AG10803 (cell line): ENCODE measurements at places on chromosomes 3 and 15.

DNA sequence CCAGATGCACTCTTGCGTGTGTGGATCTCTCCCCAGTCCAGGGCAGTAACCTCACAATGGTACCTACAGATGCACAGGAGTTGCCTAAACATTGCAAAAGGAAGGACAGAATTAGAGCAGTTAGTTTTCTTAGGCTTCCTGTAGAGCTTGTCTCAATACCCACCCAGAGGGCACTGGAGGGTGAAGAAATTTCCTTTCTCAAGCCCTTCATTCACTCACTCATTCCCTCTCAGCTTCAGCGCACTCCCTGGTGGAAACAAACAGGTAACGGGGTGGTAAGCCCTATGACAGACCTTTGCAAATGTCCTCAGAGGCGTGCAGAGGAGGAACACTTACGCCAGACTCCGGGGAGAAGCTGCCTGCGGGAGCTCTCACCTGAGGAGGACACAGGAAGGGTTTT lies 267.4 kb upstream of the HES1 start:
- DNase-seq = no peak

GRCh38 chr3:50192689-50193141 lies 1.3 kb downstream of the GNAT1 start:
- DNase-seq = peak; percentile 30

DNA sequence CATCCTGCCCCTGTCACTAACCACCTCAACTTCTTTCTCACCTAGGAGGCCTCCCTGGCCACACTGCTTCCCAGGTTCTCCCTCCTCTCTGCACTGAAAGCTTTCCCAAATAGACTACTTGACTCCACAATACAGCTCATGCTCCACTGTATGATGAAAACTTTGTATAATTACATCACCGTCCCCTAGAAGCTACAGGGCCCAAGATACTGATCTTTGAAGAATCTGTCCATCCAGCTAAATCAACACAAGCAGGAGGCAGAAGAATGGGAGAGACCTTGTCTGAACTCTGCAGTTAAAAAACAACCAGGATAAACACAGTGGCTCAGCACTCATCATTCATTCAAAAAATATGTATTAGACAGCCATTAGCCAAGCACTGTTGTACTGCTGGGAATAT lies 26.4 kb upstream of the RPS17 start:
- DNase-seq = peak; percentile 21

- DNase-seq = no peak
Measured at GRCh38 chr3:67898916-67899315, 244.5 kb upstream of the SUCLG2 start.

DNA sequence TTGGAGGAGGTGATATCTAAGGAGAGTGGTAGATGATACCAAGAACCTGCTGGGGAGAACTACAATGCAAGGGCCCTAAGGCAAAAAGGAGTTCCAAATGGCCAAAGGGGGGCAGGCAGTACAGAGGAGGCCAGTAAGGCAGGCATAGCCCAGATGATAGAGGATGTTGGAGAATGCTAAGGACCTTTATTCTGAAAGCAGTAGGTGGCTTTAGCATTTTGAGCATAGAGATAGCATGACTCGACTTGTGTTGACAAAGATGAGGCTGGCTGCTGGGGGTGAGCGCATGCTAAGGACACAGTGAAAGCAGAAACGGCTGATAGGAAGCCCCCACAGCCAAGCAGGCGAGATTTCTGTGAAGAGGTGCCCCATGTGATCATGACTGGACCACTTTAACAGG lies 419.3 kb downstream of the ERC2 start:
- DNase-seq = no peak

GRCh38 chr3:166445865-166446264 lies 608.6 kb upstream of the BCHE start:
- no peak for DNase-seq

DNA sequence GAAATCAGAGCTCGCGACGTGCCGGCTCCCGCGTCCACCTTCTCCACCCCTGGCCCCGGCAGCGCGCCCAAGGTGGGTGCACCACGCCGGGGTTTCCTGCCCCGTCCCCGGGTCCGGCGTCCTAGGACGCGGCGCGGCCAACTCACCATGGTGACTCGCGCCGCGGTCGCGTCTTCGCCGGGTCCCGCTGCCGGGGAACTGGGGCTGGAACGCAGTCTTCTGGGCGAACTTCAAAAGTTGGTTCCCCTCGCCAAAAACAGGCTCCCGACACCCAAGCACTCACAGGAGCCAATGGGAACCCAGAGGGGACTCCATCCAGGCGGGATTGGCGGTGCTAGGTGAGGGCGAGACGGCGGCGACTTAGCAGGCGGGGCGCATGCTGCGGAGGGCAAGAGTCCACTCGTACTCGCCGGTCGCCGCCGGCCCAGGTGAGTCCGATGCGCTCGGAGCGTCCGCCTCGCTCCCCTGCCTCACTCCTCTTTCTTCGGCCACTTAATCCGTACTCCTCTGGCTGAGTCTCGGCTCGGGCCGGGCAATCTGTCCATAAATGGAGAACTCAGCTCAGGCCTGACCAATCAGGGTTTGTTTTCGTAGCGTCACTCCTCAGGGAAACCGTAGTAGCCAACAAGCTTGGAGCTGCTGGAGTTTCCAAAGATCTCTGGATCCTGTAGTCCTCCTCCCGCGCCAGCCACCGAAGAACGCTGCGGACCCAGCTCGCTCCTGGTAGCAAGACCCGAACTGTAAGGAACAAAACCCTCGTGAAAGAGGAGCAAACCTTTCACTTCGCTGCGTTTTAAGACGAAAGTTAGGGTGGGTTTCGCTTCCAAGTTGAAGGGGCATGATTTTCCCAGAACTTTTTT lies at the start of gene MYO1E:
TSS of gene MYO1E (minus strand) at position 520 of the 860 bp plus-strand sequence. CDS start at position 149, 371 bp downstream.
- peak; percentile 96 for DNase-seq

DNA sequence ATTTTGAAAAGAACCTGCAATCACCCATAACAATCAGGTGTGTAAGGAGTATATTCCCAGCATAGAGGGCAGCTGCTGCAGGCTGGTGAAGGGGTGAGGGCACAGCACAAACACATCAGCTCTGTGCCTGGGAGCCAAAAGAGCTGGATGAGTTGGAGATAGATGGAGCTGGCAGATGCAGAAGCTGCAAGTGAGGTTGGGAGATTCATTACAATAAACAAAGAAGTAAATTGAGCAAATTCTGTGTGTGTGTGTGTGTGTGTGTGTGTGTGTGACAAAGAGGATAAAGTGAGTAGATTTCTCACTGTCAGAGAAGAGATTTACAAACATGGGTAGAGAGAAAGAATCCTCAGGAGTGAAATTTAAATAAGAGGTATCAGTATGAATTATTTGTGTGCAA lies 994.7 kb downstream of the EPHA3 start:
- no peak for DNase-seq

DNA sequence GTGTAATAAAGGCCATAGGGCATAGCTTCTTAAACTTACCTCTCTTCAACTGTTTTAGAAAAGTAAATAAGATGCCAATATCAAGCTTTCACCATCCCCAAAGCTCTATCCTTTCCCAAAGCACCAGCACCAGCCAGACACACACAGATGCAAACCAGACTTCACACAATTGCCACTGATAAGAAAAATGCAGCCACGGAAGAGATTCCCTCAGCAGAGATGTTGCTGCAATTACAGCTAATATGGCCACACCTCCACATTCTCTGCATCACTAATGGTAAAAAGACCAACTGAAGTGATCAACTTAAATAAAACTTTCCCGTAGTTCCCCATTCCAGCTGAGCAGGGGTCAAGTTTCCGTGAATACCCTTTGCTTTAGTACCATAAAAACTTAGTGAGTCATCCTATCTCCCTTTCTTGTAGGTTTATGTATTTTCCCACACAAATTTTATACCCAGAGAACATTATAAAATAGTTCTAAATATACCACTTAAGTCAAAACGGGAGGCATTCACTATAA lies 64.4 kb downstream of the SLC9A9 start:
- DNase-seq = no peak

DNA sequence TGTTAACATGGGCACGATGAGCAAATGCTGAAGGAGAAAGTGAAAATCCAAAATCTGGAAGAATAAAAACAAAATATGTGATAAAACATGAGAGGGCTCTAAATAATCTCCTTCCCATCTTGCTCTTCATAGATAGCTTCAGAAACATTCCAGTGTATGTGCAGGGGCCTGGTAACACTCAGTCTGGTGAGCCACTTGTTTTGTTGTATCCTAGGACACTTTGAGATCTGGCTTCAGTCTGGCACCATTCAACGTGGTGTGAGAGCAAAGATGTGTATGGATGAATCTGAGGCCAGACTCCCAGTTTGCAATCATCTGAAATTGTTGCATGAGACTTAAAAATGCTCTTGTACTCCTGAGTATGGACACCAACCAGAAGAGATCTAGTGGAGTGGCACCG lies 337.2 kb upstream of the ZNF385D start:
- DNase-seq = no peak

DNA sequence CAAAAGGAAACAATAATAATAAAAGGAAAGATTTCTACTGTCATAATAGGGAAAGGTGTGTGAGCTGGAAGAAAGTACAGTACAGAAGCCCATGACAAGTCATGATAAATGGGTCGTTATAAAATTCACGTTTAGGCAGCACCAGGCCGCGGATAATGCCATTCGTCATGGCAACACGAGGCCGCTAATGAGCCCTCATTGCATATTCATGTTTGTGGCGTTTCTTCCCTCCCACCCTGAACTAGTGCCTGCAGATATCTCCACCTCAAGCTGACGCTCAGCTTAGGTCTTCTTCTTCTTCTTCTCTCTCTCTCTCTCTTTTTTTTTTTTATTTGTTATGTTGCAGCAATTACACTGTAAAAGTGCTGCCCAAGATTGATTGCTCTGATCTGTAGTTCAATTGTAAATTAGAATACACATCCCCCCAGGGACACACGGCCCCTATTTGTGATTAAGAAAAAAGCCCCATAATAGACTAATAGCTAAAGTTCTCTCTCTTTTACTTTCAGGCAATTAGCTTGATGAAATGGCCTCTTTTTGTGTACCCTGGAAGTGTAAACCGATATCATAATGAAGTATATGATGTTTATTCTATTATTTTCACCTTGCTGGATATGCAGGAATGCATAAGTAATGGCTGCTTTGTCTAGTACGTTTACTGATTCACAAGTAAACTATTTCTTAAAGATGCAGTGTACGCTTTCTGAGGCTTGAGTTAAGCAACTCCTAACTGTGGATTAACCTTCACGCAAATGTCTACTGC lies 61.9 kb upstream of the NR2F2 start:
- DNase-seq = peak; percentile 42

DNA sequence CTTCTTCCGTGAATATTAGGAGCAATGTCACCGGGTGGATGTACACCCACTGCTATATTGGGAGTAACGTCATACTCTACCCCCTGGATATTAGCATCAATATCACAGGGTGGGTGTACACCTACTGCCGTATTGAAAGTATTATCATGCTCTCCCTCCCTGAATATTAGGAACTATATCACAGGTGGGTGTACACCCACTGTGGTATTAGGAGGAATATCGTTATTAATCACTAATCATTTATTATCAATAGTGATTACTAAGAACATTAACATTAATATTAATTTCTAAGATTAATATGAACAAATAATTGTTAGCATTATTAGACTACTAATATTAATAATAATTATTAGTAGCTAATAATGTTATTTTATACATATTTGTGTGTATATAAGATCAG lies 21.4 kb upstream of the BMF start:
- no peak for DNase-seq

DNA sequence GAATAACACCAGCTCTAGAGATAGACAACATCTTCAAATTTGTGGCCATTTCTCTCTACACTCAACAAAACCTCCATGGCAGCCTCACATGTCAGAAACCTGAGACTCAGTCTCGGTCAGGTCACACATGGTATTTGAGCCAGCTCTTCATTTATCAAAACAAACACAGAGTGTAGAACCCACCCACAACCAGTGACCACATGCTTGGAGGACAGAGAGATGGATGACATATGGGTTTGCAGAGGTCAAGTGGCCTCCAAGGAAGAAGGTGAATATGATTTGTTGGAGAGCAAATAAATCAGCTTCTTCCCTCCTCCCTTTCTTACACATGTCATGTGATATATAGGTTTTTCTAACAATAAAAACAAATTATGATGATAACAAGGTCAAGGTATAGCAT lies 278.1 kb upstream of the LRTM1 start:
- no peak for DNase-seq

DNA sequence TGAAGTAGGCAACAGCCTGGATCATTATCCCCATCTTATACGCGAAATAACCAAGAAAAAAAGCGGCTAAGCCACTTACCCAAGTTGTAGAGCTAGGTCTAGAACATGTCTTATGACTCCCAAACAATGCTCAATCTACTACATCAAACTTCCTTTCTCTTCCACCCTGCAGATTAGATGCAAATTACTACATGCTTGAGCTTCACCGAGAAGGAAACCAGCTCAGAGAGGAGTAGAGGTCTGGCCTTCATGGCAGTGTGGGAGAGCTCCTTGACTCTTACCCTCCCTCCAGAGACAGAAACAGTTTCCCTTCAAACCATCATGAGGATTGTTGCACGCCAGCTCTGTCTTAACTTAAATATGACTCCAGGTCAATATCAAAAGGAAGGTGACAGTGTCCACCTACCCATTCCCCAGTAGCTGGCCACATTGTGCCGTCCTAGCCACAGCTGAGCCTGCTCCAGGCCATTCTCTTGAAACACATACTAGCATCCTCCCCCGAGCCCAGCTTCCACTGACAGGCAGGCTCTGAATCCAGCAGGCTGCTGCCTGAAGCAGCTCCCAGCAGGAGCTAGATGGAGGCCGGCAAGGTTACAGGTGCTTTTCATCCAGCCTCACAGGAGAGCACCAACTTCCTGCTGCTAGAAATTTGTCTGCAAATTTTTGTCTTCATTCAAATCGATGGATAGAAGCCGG lies 56.8 kb downstream of the CPN2 start:
- no peak for DNase-seq

GRCh38 chr3:124829178-124829818 lies 57.9 kb downstream of the ITGB5 start:
- peak; percentile 48 for DNase-seq

- DNase-seq = no peak
Measured at GRCh38 chr3:42635111-42635510, 18.4 kb upstream of the ZBTB47 start.

DNA sequence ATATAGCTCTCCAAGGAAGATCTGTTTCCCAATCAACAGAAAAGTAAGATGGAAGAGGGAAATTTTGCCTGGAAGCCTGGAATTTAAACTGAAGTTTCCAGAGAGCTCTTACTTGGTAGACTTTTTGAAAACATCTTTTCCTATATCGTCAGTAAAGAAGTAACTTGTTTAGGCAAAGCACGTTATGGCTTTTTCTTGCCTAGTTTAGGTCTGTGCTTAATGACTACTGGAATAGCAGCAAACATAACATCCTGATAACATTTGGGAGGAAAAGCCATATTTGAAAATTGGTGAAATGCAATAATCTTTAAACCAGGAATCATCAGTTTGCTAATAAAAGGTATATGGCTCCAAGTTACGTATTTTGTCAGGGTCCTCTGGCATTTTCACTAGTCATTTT lies 160.4 kb upstream of the CGNL1 start:
- DNase-seq = no peak

- DNase-seq = no peak
Measured at GRCh38 chr3:77889616-77890015, 849.7 kb downstream of the ROBO2 start.
